NCI-H524 treated with DMSO at 0.1 percent for 48 hours (cell line): ENCODE measurements at places on chromosomes 5 and 9.

DNA sequence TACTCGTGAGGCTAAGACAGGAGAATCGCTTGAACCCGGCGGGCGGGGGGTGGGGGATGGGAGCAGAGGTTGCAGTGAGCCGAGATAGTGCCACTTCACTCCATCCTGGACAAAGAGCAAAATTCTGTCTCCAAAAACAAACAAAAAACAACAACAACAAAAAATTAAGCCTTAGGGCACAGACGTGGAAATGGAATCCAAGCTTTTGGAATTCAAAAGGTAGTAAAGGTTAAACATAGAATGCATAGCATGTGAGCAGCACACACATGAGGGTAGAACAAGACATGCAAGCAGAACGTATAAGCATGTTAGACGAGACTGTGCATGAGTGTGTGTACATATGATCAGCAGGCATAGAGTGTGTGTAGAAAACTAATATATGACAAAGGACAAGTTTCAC, 68.0 kb downstream of the PTBP3 start:
- DNase-seq: no peak

- peak; percentile 17 for DNase-seq
These were observed 586.6 kb downstream of the DNAH5 start for GRCh38 chr5:13357929-13358328.

DNA sequence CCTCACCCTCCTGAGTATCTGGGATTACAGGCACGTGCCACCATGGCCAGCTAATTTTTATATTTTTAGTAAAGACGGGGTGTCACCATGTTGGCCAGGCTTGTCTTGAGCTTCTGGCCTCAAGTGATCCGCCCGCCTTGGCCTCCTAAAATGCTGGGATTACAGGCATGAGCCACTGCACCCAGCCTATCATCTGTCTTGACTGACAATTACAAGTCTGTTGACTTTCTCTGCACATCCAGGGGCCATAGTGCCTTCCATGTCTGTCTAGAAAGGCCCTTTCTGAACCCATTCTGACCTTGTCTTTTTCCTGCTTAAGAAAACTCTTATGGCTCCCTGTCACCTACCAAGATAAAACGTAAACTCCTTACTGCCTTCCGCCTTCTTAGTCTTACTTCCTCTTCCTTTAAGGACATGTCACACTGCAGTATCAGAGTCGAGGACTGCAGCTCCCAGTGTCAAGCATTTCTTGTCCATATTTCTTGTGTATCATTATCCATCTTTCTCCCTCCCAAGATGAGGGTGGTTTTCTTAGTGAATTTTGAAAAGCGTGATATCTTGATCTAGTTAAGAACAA, 49.9 kb upstream of the SHB start:
- DNase-seq: no peak

DNA sequence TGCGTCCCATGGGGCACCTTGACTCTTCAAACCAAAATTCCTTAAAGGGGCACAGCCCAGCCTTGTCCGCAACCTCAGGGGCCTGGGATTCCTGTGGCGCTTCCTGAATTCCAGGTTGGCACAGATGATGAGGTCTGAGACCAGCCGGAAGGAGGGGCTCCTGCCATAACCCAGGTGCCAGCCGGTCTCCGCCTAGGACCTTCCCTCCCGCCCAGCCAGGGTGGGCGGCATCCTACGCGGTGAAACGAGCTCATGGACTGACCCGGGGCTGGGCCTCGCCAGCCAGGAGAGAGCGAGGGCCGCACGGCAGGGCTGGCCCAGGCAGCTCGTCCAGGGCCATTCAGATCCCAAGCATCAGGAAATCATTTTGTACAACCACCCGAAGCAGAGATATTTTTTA, 23.0 kb downstream of the AMBP start:
- DNase-seq: no peak

DNA sequence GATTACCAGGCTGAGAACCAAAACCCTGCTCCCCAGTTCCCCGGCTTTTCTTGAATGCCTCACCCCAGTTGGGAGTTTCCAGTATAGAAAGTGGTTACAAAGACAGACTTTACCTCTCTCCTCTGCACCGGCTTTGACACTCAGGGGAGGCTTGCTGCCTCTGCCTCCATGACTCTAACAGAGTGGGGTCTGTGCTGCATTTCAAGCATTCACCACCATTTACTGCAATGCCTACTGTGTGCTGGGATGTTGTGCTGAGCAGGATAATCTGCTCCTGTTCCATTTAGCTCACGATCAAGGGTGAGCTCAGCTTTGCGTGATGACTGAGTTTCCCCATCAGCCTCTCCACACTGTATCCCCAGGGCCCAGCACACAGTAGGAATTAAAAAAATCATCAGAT, 39.9 kb upstream of the AKNA start:
- DNase-seq: no peak

GRCh38 chr9:112348257-112349007, 15.0 kb upstream of the PTBP3 start:
- DNase-seq: peak; percentile 58

DNA sequence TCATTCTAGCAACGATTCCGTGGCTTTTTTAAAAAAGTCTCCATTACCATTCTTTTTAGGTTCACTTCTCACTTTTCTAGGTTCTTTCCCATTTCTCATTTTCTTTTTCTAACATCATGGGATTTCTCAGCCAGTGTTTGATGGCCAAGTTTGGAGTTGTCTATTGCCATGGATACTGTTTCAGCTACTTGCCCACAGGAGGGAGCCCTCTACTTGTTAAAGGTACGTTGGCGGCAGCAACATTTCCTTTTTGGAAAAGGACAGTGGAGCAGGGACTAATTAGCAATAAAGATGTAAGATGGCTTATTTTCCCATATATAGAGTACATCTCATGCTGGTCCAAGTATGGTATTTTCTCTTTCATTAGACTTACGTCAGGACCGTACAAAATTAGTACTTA, 2257.5 kb upstream of the C9orf72 start:
- no peak for DNase-seq

DNA sequence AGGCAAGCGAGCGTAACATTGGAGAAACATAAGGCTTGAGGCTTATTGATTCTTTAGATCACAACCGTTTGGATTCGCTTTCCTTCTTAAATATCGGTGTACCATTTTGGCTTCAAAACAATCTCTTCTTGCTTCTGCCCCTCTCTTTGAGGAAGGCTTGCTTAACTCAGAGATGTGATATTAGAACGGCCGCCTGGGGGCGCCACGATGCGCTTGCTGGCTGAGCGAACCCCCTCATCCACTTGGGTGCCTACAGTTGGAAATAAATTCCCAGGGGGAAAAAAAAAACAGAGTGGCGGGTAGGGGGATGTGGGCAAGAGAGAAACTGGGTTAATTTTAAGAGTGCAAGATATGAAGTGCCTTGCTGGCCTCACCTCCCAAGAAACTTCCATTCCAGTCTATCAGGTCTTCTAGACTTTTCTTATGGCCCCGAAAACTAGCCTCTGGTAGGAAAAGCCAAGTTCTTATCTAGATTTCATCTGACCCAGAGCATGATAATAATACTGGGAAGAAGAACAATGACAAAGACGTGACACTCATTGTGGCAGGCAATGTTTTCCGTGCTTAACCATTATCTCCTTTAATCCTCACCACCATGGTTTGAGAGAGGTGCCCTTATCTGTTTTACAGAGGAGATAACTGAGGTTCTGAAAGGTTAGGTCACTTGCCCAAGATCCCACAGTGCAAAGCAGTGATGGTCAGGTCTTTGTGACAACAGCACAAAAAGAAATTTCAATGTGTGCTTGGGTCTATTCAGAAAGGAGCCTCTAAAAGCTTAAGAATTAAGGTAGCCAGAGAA, 115.8 kb downstream of the DPYSL3 start:
- DNase-seq: no peak

- DNase-seq: no peak
These were observed 7.6 kb downstream of the SHROOM1 start for GRCh38 chr5:132822650-132823480.

DNA sequence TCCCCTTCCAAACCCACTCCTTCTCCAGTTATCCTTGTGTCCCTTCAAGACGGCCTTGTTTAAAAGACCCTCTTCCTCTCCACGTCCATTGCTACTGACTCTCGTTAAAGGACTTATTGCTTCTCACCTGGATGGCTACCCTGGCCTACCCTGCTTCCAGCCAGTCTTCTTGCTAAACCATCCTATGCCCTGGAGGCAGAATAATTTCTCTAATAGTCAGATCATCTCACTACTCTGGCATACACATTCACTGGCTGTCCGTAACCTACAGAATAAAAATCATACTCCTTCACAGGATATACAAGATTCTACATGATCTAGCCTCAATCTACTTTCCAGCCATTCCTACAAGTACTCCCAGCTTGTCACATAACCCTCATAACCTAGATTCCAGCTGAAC, 92.6 kb downstream of the TRPM6 start:
- DNase-seq: no peak

DNA sequence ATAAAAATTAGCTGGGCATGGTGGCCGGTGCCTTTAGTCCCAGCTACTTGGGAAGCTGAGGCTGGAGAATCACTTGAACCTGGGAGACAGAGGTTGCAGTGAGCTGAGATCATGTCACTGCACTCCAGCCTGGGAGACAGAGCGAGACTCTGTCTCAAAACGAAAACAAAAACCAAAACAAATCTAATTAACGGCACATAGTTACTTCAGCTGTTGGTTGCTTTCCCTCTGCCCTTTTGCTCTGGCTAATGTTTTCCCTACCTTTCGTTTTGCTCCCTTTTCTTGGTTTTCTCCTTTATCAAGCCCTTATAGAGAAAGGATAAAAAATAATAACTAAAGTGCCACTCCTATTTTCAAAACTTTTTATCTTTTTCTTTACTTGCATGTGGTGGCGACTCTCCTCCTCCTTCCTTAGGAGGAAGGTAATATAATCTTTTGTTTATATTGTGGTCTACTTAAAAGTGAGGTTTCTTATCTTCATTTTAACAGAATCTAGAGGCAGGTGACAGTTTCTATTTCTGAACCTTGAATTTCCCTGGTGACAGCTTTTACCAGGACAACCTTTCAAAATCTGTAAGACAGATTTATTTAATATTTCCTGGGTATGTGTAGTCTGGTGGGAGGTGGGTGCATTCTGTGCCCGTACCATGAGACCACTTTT, 125.4 kb downstream of the ARHGEF28 start:
- no peak for DNase-seq

DNA sequence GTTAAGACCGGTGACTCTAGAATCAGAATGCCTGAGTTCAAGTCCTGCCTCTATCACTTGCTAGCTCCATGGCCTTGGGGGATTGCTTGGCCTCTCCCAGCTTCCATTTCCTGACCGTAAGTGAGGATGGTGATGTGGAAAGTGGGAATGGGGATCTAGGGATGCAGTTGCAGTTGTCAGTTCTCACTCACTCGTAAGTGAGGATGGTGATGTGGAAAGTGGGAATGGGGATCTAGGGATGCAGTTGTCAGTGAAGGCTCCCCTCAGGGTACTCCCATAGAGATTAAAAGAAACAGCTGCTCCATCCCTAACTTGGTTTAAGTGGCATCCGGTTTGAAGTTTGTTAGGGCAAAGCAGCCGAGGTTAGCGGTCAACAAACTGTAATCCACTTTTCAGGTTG, 3.0 kb upstream of the IL9 start:
- DNase-seq: no peak

DNA sequence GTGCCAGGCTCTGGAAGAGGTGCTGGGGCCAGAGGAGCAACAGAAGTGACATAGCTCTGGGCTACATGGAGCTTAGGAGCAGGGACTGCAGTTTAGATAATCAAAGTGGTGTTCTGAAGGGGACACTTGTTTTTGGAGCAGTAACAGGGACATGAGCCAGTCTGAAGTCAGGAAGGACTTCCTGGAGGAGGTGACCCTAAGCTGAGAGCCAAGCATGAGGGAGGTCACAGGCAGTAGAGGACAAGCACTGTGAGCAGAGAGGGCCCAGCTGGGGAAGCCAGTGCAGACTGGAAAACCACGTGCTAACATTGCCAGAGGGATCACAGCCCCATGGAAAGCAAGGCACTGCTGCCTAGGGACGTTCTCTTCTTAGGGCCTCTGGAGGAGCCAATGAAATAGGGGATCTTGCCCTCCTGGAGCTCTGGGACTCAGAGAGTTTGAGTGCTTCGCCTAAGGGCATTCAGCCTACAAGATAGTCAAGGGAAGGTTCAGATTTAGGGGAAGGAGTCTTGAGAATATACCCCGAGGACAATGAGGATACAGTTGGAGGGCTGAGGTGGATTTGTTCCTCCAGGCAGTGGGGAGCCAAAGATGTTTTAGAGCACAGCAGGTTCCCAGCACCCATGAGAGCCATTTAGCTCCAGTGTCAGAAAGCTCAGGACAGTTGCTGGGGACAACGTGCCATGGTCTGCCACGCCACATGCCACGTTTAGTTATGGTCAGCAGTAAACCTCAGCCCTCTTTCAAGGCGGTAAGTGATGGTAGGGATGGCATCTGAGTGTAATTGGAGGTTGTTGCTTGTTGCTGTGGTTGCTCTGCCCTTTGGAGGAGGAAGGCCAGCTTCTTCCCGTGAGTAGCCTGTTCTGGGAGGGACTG, 40.5 kb upstream of the SH3PXD2B start:
- DNase-seq: no peak

- no peak for DNase-seq
These were observed 179.1 kb downstream of the AUH start for GRCh38 chr9:91182429-91183225.

DNA sequence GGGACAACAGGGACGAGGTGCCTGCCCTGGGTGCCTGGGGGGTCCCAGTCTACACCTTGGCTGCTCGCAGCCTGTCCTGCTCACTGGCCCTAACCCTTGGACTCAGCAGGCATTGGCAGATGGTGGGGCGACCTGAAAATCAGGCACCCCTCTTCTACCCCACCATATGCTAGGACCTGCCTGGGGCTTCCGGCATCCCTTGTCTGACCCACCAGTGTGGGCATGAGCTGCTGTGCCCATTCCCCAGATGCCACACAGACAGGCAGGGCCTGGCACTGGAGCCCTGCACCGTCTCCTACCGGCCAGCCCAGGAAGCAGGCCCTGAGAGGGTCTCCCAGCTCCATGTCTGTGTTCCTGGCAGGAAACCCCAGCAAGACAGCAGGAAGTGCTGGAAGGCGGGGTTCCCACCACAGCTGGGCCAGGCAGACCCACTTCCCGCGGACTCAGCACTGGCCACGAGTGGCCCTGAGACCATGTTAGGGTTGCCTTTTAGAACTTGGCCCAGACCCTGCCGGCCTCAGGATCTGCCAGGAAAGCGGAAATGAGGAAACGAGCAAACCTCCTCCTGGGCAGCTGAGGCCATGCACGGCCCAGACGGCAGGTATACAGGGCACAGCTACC, 3.1 kb downstream of the NINJ1 start:
- no peak for DNase-seq
